Activated T-helper 1 cell treated with anti-CD3 and anti-CD28 coated beads, Interleukin-2, amount 50 U/mL, for 16 hours (primary cell): ENCODE measurements at places on chromosomes 7 and 10.

DNA sequence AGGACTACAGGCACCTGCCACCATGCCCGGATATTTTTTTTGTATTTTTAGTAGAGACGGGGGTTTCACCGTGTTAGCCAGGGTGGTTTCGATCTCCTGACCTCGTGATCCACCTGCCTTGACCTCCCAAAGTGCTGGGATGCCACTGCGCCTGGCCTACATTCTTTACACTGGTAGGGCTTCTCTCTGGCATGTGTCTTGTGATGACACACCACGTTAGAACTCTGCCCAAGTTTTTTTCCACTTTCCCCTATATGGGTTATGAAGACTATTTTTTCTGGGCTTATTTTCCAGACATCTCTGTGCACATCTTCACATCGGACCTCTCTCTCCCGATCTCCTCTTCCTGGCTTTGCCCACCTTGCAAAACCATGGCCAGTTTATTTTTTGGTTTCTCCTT is 10.7 kb downstream of the FAM200A start:
- no peak for DNase-seq

- DNase-seq, result no peak
These were observed 68.8 kb downstream of the ADCYAP1R1 start for GRCh38 chr7:31120800-31121513.

- DNase-seq, result no peak
These were observed 69.0 kb upstream of the VOPP1 start for GRCh38 chr7:55641273-55641691.

DNA sequence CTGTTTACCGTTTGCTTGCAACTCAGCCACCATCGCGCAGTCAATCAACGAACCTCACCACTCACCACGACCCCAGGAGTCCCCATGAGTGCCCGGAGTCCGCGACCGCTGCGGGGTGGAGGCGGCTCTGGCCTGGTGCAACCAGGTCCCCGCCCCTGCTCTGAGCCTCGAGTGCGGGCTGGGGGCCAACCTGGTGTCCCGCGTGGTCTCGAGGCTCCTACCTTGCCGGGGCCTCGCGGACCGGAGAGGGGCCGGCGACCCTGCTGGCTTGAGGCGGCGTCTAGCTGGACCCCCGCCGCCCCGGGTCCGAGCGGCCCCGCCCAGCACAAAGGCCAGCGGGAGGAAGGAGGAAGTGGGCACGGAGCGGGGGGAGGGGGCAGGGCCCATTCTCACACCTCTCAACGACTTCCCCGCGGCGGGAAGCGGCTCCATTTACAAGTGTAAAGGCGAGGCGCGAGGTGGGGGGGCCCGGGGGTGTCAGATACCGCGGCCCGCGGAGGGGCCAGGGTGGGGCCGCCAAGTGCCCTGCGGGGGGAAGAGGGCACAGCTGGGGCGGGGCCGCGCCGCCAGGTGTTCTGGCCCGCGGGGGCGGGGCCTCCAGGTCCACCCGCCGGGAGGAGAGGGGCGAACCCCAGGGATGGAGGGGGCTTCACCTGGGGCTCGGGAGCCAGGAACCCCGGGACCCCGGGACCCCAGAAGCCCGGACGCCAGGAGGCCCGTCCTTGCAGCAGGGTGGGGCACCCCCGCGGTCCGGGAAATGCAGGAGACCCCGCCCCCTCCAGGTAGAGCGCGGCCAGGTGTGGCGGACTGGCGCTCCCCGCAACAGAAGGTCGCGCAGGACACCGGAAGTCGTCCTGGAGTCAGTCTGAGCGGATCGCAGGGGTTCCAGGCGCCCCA is 8.6 kb downstream of the CTBP2 start:
- DNase-seq, result no peak

DNA sequence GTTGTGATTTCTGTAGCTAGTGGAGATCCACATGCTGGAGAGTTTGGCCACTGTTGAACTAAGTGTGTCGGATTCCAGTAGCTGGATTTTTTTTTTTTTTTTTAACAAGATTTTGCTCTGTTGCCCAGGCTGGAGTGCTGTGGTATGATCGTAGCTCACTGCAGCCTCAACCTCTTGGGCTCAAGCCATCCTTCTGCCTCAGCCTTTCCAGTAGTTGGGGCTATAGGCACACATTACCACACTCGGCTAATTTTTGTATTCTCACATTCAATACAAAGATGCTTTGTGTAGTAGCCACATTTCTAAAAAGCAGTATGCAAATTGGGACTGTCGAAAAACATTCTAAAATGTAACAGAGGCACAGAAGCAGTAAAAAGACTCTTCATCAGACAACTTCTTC is 63.5 kb downstream of the RABGEF1 start:
- DNase-seq, result no peak

DNA sequence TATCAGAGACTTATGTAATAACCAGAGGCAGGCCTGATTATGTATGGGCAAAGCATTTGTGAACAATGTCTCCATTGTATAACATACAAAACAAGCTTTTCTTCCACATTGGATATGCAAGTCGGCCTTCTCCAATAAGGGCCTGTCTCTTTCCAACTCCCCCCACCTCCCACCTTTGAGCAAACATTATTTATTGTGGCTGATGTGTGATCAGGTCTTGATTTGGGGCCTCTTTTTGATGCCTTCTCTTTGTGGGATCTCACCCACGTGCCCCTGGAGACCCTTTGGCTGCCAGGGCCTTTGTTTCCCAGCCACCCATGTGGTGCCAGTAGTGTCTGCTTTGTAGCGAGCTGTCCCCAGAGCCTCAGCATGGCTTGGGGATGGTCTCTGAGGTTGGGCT is 53.0 kb downstream of the TCF7L2 start:
- DNase-seq, result no peak

DNA sequence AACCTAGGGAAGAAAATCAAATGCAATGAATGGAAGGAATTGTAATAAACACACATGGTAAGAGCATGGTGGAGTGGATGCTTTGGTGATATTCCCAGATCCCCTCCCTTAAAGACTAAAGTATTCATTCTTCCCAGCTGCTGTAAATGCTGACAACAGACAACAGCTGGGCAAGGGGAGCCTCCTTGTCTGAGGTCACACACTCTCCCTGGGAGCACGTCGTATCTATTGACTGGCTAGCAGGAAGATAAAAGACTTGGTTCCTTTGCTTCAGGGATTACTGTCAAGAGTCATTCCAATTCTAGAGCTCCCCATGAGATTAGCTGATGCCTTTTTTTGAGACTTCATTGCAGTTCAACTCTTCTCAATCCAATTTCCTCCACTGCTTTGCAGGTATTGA is 443.5 kb upstream of the ETV1 start:
- DNase-seq, result no peak

DNA sequence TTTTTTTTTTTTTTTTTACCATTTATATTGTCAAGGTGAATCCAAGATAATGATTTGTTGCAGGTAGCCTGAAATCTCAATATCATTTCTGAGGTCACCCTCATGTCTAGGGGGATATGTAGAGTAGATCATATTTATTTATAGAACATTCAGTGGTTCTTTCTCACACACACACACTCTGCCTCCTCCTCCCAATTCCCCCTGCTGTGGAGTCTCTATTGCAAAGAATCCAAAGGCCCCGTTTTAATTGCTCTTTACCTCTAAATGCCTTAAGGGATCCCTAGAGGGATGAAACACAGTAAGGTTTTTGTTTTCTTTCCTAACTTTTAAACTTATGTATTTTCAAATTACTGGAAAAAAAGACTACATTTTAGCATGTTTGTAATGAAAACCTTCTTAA is 170.0 kb downstream of the PRKG1 start:
- no peak for DNase-seq

- DNase-seq, result no peak
These were observed 6.4 kb downstream of the MAFK start for GRCh38 chr7:1536743-1537534.
